ENCODE measurements at places on chromosomes 2 and 18. TPM values are rescaled to one million over a fixed set of nuclear protein-coding genes. Genes with fewer than 3 reads are reported as not detected.

DNA sequence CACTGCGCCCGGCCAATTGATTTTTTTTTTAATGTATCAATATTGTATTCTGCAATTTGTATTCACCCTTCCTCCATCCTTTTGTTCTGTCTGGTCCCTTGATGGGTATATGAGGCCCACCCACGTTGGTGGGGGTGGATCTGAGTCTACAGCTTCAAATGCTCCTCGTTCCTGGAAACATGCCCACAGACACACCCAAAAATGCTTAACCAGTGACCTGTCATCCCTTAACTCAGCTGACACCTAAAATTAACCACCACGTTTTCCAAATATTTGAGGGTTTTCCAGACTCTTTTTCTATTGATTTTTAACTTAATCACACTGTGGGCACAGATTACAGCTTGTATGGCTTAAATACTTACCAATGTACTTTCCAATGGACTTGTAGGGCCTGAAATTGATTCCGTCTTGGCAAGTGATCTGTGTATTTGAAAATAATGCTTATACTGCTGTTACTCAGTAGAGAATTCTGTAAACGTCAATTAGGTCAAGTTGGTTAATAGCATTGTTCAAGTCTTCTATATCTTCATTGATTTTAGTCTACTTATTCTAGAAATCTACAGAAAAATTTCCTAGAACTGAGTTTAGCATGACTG, 34.4 kb upstream of the CYP27C1 start:
- no peak overlapping the region for H3K4me3 ChIP-seq
- H3K27me3 ChIP-seq: no peaks in the 10 kb centered on the region
- no peak for DNase-seq
- no peak overlapping the region for H3K27ac ChIP-seq
- H3K4me1 ChIP-seq: no peaks in the 10 kb centered on the region

DNA sequence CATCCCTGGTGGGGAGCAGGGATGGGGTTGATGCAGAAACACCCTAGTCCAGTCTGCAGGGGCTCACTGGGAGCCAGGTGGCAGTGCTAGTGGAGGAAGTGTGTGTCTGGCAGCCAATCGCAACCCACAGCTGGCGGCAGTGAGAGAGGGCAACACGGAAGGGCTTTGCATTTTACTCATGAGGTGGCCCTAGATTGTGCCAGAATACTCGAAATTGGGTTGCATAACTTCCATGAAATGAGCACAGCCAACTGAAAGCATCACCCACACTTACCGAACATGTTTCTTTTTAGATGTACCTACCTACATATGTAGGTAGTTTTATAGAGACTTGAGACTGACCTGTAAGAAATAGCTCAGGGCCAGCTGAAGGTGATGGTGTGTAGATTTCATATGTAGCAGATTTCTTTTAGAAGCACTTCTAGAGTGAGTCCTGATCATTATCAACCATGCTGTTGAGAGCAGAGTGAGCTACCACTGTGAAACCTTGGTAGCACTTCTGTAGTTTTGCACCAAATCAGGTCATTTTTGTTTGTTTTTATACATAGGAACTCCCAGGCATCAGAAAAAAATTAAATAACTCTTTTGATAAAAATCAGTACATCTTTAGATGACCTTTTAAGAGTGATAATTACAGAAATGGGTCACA, 13.0 kb downstream of the IL18R1 start:
- peak overlapping the region; percentile 21 for H3K4me3 ChIP-seq
- DNase-seq: peak; percentile 33
- peaks cover 51% of the 10 kb centered on the region for H3K4me1 ChIP-seq
- H3K27me3 ChIP-seq: no peaks in the 10 kb centered on the region
- peak overlapping the region; percentile 59 for H3K27ac ChIP-seq

DNA sequence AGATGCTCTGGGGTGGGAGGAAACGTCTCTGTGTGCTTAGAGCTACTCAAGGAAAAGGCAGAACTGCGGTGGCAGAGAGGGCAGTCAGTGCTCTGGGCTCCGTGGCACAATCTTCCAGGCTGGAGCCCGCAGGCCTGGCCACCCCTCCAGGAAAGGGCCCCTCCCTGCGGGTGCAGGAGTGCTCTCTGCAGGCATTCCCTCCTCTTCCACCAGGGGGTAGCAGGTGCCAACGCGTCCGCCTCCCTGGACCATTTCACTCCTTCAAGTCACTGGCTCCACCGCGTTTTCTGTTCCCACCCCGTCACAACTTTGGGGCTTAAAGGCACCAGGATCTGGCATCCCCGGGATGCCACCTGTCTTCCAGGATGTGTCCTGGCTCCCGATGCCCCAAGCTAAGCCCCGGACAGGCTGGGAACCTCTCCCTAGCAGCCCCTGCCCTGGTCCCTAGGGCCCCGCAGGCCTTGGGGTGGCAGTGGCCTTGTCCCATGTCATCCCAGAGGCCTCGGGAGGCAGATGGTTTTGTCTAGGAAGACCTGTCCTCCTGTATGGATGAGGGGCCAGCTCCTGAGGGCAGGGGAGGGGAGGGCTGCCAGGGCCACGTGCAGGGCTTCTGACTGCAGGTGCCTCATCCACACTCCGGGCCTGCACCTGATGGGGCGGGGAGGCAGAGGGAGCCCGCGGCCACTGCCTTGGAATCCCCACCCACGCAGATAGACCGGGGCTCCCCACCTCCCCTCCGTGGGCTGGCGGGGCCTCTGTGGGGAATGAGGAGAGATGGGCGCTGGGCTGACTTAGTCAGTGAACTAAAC, 26.4 kb downstream of the KCNIP3 start:
- no peak for DNase-seq
- H3K4me1 ChIP-seq: no peaks in the 10 kb centered on the region
- H3K27me3 ChIP-seq: no peaks in the 10 kb centered on the region
- no peak overlapping the region for H3K27ac ChIP-seq
- no peaks in the 10 kb centered on the region for H3K36me3 ChIP-seq

- H3K4me1 ChIP-seq: no peaks in the 10 kb centered on the region
- H3K27ac ChIP-seq: no peak overlapping the region
- no peaks in the 10 kb centered on the region for H3K36me3 ChIP-seq
Observed at GRCh38 chr18:62963507-62963906, 248.2 kb downstream of the PHLPP1 start.

DNA sequence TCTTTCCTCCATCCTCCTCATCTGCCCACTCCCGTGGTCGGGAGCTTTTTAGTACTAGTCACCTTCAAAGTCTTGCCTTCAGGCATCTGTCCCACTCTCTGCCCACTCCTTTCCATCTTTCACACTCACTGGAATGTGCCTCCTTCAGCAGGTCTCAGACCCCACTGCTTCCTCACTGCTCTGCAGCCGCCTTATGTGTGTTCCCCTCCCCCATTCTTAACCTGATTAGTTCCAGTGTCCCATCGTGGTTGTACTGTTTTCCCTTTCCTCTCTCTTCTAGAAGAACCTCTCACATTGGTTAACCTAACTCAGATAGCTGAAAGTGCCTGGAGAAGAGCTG, 3.0 kb downstream of the ARMC9 start:
- DNase-seq: no peak
- no peak overlapping the region for H3K27ac ChIP-seq
- H3K4me1 ChIP-seq: peaks cover 13% of the 10 kb centered on the region
- H3K27me3 ChIP-seq: no peaks in the 10 kb centered on the region
- H3K36me3 ChIP-seq: no peaks in the 10 kb centered on the region

GRCh38 chr2:223696719-223697118, 94.6 kb upstream of the SCG2 start:
- H3K27me3 ChIP-seq: no peaks in the 10 kb centered on the region
- DNase-seq: no peak
- no peaks in the 10 kb centered on the region for H3K36me3 ChIP-seq
- H3K4me1 ChIP-seq: no peaks in the 10 kb centered on the region

Gene PLGLB2
- total RNA-seq: 3.3 TPM

DNA sequence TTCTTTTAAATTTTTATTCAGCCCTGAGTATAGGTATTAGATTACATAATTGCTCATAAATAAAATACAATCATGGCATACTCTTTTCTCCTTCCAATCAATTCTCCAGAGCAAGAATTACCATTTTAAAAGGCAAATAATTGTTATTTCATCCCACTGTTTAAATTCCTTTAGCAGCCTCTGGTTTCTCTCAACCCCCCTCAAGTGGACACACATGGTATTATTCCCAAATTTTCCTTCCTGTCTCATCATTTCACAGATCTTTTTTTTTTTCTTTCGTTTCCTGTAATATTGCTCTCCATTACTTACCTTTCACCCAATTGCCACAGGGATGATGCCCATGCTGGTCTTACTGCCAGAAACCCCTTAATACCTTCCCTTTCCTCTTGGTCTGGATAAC, 385.2 kb downstream of the RIT2 start:
- H3K4me3 ChIP-seq: no peak overlapping the region
- H3K27me3 ChIP-seq: no peaks in the 10 kb centered on the region
- no peaks in the 10 kb centered on the region for H3K36me3 ChIP-seq
- DNase-seq: no peak

Gene PPP4R1
- total RNA-seq: 71.0 TPM

GRCh38 chr2:110748489-110748867, 16.1 kb downstream of the ACOXL start:
- H3K27me3 ChIP-seq: no peaks in the 10 kb centered on the region
- H3K27ac ChIP-seq: no peak overlapping the region
- DNase-seq: peak; percentile 49
- peaks cover 23% of the 10 kb centered on the region for H3K4me1 ChIP-seq
- peak overlapping the region; percentile 11 for H3K4me3 ChIP-seq
- no peaks in the 10 kb centered on the region for H3K36me3 ChIP-seq

Gene PAX3
- total RNA-seq: not detected

DNA sequence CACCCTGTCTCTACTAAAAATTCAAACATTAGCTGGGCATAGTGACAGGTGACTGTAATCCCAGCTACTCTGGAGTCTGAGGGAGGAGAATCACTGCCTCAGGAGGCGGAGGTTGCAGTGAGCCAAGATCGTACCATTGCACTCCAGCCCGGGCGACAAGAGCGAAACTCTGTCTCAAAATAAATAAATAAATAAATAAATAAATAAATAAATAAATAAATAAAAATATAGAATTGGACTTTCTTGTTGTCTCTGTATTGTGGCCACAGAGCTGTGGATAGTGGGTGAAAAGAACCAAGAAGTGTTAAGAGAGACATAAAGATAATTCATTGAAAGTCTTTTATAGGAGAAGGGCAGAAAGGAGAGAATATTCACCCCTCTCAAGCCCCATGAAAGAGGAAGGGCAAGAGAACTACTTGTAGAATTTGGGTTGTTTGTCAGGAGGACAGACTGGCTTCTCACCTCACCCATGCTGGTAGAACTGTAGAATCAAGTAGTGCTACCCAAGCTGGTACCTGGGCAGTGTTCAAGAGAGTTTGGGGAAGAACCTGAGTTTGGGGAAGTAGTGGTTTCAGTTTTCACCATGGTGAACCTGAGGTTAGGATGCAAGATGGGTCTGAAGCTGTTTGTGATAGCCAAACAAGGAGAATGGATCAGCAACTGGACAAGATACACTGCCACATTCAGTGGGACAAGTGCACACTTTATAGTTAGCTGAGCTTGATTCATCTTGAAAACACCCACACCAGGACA, 256.5 kb downstream of the CD226 start:
- H3K36me3 ChIP-seq: no peaks in the 10 kb centered on the region
- DNase-seq: no peak
- no peak overlapping the region for H3K4me3 ChIP-seq

GRCh38 chr2:36809069-36809445, 112.5 kb downstream of the VIT start:
- no peaks in the 10 kb centered on the region for H3K36me3 ChIP-seq
- DNase-seq: no peak
- H3K27ac ChIP-seq: no peak overlapping the region
- H3K27me3 ChIP-seq: no peaks in the 10 kb centered on the region

Gene COLEC11
- total RNA-seq: not detected

DNA sequence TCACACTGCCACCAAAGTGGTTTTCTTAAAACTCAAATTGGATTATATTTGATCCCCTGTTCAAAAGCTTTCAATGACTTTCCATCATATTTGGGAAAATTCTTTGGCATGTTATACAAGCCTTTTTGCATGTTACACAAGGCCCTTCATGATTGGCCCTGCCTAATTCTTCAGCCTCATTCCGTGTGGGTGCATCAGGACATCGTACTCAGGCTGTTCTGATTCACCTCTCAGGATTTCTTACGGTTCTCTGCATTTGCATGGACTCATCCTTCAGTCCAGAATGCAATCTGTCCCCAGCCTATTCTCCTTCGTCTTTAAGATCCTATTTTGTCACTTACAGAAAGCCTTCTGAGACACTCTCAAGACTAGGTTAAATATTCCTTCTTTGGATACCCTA, 107.8 kb downstream of the LYPD1 start:
- no peak for DNase-seq
- no peak overlapping the region for H3K27ac ChIP-seq
- no peaks in the 10 kb centered on the region for H3K27me3 ChIP-seq
- no peaks in the 10 kb centered on the region for H3K4me1 ChIP-seq

Gene MAL
- total RNA-seq: 108 TPM

Gene DUSP11
- 45.5 TPM for total RNA-seq

- DNase-seq: no peak
- H3K27ac ChIP-seq: no peak overlapping the region
Observed at GRCh38 chr2:238902285-238902684, 54.4 kb downstream of the TWIST2 start.

Gene PLEK
- total RNA-seq: 10.7 TPM

Gene GALR1
- total RNA-seq: not detected

Gene RBKS
- total RNA-seq: 1.2 TPM

- no peaks in the 10 kb centered on the region for H3K27me3 ChIP-seq
- no peaks in the 10 kb centered on the region for H3K36me3 ChIP-seq
- peaks cover 3% of the 10 kb centered on the region for H3K4me1 ChIP-seq
- no peak overlapping the region for H3K27ac ChIP-seq
Observed at GRCh38 chr2:227864161-227864756, 7.2 kb upstream of the DAW1 start.

Gene SAG
- 0.06 TPM for total RNA-seq

- H3K4me1 ChIP-seq: peaks cover 27% of the 10 kb centered on the region
- H3K27me3 ChIP-seq: no peaks in the 10 kb centered on the region
- H3K27ac ChIP-seq: no peak overlapping the region
- no peak for DNase-seq
- no peak overlapping the region for H3K4me3 ChIP-seq
Observed at GRCh38 chr2:239165206-239165831, 235.5 kb downstream of the HDAC4 start.

- H3K27me3 ChIP-seq: peaks cover 4% of the 10 kb centered on the region
- H3K27ac ChIP-seq: no peak overlapping the region
- no peaks in the 10 kb centered on the region for H3K4me1 ChIP-seq
- H3K4me3 ChIP-seq: no peak overlapping the region
Observed at GRCh38 chr18:62651276-62652056, 63.9 kb upstream of the PHLPP1 start.
